AML-193 (cell line): ENCODE measurements at places on chromosomes 6 and 20.

GRCh38 chr6:133965817-133966360 lies 12.9 kb downstream of the TBPL1 start:
- DNase-seq = no peak

DNA sequence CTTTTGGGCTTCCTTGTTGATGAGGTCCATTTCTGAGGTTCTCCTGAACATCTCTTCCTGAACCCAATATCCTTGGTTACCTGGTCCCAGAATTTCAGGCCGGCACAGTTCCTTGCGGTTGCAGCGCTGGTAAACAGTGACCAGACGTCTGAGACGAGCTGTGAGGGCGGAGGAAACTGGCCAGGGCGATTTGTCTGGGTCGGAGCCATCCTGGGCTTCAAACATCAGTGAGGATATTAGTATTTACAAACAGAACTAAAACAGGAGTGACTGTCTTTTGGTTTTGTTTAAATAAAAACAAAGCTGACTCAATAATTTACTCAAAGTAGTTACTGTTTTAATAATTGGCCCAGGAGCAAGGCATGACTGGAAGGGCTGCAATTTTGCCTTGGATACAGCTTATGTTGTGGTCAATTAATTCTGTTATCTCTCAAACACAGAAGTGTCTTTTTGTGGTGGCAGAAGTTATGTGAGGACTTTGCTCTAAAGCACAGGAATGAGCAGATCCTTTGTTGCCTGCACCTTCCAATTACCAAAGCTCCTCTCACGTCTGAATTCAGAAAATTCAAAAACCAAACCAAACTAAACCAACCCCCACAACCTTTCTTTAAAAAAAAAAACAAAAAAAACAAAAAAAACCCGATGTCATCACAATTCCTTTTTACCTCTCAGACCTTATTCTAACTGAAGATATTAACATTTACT lies 58.7 kb upstream of the EMILIN3 start:
- DNase-seq = no peak

- DNase-seq = no peak
These were observed 363.2 kb upstream of the MARCKS start for GRCh38 chr6:113493991-113494390.

GRCh38 chr6:128743974-128744765 lies 138.8 kb upstream of the LAMA2 start:
- DNase-seq = no peak

DNA sequence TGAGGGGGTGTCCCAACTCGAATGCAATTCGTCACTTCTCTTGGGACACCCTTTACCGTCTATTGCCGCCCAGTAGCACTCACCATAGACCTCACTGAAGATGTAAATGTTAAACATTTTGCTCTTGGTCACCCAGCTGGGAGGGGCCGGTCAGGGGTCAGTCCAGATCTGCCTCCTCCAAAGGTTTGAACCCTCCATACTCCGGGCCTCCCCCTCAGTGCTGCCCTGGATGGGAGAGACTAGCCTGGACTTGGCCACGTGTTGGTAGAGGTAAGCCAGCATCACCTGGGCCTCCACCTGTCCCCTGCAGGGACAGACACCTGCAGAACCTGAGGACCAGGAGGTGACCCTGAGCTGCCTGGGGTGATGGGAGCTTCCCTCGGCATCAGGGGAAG lies 5.0 kb upstream of the MYT1 start:
- DNase-seq = no peak

- no peak for DNase-seq
These were observed 764.8 kb upstream of the ADGRB3 start for GRCh38 chr6:67870321-67870720.

- no peak for DNase-seq
These were observed 28.4 kb downstream of the POFUT1 start for GRCh38 chr20:32236048-32236533.

DNA sequence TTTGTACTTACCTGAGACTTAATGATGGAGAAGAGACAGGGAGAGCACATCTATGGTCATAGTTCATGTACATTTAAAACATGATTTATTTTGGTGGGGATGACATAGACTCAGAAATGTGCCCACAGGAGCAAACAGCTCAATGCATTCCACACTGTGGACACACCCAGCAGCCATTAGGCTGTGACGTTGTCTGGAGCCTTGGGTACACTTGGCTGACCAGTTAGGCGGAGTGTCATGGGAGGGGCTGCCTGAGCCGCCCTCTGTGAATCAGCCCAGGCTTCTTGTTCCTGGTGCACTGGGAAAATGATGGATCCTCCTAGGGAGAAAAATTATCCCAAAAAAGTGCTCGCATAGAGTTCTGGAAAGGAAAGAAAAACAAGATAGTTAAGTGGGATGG lies 231.0 kb upstream of the GMDS start:
- DNase-seq = no peak

DNA sequence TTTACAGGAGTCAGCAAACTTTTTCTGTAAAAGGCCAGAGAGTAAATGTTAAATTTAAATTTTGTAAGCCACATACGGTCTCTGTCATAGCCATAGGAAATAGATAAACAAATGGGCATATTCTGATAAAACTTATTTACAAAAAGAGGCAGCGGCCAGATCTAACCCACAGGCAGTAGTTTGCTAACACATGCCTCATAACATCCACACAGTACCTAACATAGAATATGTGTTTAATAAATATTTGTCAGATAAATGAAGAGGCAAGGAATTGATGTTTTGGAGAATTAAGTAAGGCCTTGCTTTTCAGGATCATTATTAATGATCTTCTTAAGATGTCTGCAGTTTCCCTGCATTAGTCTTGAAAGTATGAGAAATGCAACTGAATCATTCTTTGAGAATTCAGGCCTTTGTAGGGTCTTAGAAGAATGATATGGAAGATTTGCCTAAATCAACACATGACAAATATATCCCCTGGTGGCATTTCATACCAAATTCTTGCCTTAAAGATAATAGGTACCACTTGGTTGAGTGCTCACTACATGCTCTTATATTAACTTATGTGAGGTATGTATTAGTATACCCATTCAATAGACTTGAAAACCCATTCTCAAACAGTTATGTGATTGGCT lies 39.3 kb upstream of the TRAM2 start:
- DNase-seq = no peak
